NCI-H1092 (cell line): ENCODE measurements at places on chromosomes 5 and 9.

DNA sequence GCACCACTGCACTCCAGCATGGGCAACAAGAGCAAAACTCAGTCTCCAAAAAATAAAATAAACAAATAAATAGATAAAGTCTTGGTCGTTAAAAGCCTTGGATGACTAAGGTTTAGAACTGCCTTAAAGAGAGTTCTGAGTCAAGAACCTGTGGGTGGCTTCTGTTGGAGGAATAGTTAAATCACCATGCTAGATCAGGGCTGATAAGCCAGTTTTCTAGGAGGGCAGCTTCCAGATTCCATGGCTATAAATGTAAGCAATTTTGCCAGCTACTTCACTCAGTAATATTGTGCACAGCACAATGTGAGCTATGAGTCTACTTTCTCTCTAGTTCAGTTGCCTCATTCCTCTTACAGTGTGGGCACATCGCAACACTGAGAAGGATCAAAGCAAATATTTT is 242.1 kb upstream of the NUDT12 start:
- DNase-seq: no peak

GRCh38 chr5:54823006-54823405 is 162.4 kb downstream of the ESM1 start:
- no peak for DNase-seq

DNA sequence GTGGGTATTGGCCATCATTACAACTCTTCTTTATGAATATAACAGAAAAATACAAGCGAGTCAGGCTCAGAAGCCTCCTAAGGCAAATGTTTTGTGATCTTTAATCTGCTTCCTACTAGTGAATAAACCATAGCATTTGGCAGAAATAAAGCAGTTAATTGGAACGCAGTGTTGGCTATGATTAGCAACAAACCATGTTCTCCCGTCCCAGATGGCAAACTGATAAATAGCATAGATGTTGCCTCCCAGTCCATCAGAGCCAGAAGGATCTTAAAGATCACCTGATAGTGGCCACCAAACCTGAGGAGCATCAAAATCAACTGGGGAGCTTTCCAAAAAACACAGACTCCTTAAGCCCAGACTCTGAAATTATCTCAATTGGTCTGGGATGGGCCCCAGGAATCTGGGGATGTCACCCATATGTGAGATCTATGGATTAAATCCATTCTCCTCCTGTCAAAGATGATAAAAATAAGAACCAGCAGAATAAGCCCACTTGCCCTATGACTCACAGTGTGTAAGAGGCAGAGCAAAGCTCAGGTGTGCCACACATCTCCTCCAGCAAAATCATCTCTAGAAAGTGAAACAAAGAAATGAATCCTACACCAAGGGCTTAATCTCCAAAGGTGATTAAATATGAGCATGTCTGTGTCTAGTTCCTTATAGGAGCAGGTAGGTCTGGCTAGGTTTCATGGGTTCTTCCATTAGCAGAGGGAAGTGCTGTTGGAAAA is 50.3 kb downstream of the APBA1 start:
- DNase-seq: no peak

DNA sequence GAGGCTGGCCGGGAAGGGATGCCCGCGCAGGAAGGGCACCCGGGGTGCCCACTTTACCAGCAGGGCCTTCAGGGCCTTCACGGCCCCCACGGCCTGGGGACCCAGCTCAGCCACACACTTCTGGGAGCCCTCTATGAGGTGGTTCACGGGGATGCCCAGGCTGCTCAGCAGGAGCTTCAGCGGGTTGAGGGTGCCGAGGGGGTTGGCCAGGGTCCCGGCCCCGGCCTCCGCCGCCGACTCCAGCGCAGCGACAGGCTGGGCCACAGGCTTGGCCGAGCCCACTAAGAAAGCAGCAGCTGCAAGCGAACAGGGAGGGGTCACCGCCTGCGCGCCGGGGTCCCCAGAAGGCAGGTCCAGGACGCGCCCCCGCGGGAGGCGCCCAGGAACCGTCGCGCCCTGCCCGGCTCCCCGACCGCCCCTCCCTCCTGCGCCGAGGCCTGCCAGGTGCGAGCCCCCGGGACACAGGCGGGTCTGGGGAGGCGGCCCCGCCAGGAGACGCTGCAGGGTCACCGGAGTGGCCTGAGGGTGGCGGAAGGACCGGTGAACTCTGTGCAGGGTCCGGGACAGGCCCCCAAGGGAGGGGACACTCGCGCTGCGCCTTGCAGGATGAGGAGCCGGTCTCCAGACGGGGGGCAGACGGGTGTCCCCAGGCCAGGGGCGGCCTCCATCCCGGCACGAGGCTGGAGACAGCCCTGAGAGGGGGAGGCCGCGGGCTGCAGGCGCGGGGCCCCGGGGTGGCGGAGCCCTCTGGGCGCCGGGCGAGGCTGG is 572 bp downstream of the SCGB3A1 start:
- DNase-seq: no peak

DNA sequence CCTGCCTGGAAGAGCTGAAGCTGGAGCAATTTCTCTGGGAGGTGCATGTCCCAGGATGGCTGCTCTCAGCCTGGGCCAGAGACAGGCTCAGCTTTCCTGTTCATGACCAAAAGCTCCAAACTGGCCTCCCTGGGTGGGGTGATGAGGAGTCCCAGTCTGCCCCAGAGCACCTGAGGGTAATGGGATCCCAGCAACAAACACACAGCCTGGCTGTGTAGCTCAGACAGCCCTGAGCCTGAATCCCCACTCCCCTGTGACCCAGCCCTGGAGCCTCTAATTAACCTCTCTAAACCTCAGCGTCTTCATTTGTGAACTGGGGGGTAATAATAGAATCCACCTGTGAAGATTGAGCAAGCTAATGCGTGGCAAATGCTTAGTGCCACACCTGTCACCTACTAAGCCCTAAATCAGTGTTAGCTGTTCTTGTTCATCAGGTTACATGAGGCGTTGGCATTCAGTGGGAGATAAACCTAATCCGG is 67.5 kb downstream of the HSPA4 start:
- DNase-seq: no peak

GRCh38 chr5:76074487-76075065 is 8.6 kb upstream of the SV2C start:
- no peak for DNase-seq

- DNase-seq: no peak
Observed at GRCh38 chr5:156922207-156922792, 40.7 kb downstream of the TIMD4 start.

DNA sequence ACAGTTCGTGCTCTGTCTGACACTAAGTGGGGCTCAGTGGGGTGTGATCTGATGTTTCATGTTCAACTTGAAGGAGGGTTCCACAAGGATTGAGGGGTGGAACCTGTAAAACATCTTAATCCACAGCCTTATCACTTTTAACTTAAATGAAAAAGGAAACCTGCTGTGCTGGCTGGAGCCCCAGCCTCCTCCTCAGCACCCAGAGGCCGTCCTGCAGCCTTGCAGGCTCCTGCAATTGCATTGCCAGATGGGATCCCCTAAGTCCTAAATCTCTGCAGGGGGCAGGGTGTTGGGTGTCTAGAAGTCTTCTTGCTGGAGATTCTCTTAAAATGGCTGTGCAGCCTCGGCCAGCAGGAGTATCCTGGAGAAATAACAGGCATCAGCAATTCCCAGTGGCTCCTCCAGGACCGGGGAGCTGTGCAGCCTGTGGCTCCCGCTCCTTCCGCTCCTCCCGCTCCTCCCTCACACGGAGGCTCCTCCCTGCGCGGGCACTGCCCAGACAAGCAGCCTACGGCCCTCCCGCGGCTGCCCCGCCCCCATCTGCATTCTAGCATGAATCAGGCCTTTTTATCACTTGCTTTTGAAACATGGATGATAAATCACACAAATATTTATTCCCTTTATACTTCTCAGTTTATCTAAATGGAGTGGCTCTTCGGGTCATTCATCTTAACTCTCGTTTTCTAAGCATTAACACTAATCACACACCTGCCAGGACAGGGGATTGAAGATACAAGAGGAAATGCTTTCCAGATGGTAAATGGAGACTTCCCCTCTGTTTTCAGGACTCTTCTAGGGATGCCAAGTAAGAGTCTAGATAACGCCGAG is 131.0 kb downstream of the ADAMTS16 start:
- DNase-seq: peak; percentile 15

DNA sequence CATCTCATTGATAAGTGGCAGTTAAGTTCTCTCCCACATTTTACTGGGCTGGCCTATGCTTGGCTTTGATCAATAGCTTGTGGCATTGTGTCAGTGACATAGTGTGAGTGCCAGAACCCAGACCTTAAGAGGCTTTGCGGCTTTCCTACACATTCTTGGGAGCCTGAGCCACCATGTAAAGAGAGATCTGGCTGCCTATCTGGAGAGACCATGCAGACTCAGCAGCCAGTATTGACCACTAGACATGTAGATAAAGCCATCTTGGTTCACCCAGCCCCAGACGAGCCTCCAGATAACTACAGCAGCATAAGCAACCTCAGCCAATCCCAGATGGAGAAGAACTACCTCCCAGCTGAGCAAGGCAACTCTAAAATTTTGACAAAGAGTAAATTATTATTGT is 28.6 kb downstream of the C9orf153 start:
- DNase-seq: no peak

- no peak for DNase-seq
Observed at GRCh38 chr9:81079055-81079454, 610.3 kb downstream of the TLE1 start.

DNA sequence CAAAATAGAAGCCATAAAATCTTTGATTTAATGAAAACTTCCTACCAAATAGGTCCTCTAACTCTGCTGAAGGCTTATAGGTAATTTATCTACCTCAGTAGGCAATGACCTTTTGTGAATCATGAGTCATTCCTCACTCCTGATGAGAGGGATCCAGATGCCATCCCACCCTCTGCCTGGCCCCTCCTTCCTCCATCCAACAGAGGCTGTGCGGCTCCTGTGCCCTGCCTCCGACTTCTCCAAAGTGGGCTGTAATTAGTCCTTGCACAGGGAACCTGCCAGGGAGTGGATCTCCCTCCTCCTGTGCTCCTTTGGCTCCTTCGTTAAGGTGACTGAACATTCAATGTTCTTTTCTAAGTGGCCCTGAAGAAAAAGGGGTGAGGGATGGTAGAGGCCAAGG is 213.9 kb upstream of the TBCA start:
- DNase-seq: no peak

GRCh38 chr5:76682387-76682786 is 33.5 kb upstream of the F2R start:
- no peak for DNase-seq

- no peak for DNase-seq
Observed at GRCh38 chr5:78533356-78533755, 115.2 kb downstream of the LHFPL2 start.

- DNase-seq: no peak
Observed at GRCh38 chr9:131733541-131734061, 6.3 kb downstream of the RAPGEF1 start.

- no peak for DNase-seq
Observed at GRCh38 chr5:172498431-172499129, 44.3 kb upstream of the SH3PXD2B start.
